ENCODE measurements at places on chromosomes 7 and 10.

DNA sequence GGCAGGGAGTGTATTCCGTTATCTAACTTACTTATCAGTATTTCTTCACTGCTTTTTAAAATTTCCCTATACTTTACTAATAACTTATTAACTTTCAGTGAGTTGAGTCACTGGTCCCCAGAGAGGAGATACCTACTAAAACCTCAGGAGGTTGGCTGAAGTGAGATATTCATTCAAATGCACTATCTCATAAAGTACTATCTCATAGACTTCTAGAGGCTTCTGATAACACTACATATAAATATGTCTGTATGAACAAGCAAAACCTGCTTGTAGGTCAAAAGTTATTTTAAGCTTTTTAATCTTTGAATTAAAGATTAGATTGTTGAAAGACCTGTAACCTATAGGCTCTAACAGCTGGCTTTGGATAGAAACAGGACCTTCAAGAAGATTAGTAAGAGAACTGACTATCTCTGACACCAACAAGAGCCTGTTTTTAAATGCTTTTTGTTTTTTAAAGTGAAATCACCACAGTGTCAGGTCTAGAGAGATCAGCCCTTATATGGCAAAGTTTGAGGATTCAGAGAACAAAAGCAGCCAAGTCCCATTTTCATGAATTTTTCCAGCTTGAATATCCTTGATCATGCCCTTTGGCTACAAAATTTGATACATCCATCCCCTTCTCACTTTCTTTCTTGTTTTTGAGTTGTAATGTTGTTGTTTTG is 242.2 kb downstream of the ARL4A start:
- DNase-seq: no peak

- no peak for DNase-seq
Measured at GRCh38 chr7:155578016-155578415, 31.7 kb upstream of the CNPY1 start.

DNA sequence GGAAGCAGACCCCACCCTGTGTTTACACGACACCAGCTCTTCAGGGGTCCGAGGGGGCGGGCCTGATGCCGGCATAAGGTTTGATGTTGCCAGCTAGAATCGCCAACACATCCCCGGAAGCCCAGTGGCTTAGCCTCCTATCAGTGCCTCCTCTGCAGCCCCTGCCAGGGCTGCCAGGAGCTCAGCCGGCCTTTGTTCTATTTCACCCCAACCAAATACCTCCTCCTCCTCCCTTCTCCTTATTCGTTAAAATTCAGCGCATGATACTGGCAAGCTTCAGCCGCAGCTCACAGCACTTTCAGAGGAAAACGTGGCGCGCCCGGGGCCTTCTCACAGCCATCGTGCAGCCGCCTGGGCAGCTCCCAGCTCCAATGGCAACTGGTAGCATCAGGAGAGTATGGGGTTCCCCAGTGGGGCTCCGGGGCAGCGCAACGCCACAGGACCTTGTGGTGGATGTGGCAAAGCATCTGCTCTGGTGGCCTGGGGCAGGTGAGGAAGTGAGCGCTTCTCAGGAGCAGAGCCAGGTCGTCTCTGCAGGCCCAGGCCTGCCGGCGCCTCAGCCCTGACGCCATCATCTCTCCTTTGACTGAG is 176.4 kb upstream of the RHEB start:
- no peak for DNase-seq

GRCh38 chr10:43619368-43619767 is 13.1 kb downstream of the ZNF485 start:
- DNase-seq: no peak

- DNase-seq: no peak
Measured at GRCh38 chr10:128854204-128854603, 612.8 kb upstream of the MGMT start.

DNA sequence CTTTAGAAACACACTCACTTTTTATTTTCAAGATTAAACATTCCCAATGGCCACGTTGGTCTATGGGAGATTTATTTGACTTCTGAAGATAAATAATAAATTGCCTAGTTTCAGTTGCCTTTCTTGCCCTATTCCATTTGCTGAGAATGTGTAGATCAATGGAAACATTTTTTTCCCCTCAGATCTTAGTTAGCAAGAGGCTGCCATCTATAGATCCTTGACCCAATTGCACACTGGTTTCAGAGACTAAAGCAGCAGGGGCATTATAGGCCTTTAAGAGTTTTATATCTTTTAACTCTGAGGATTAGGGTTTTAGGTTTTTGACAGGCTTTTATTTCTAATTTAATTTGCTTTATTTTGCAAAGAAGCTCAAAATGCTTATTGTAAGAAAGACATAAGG is 163.2 kb upstream of the GPR26 start:
- DNase-seq: no peak

- no peak for DNase-seq
Measured at GRCh38 chr10:32190890-32191491, 134.8 kb upstream of the KIF5B start.

- no peak for DNase-seq
Measured at GRCh38 chr10:100568912-100569311, 33.2 kb downstream of the HIF1AN start.

DNA sequence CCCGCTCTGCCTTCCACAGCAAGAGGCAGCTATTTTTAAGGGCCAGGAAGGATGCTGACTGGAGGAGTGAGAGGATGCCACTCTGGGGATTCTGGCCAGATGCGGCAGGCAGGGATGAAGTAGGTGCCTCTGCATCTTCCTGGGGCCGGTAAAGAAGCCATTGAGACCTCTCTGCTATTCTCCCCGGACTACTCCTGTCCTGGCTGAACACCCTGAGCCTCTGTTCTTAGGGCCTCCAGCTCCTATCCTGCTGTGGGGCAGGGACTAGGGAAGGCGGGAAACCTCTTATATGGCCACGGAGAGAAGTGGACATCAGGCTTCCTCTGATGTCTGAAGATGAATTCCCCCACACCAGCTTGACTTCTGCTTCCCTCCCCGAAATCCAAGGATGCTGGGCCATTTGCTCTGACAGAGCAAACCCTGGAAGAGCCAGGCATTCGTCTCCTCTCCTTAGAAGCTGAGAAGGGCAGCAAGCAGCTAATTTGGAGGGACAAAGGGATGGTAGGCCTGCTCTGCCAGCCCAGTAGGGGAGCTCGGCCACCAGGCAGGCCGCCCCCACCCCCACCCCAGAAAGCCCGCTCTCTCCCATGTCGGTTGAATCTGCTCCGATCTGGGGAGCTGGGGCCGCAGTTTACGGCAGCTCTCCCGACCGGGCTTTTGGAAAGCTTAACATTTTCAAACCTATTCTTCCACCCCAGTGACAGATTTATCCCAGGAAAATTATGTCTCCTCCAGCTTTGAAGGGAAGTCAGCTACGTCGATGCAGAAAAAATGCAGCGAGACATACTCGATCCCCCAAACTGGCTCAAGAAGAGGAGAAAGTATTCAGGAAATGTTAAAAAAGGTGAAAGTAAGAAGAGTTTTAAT is 2.8 kb downstream of the FGF8 start:
- DNase-seq: no peak

- DNase-seq: no peak
Measured at GRCh38 chr7:107563081-107563774, 492 bp downstream of the COG5 start.

DNA sequence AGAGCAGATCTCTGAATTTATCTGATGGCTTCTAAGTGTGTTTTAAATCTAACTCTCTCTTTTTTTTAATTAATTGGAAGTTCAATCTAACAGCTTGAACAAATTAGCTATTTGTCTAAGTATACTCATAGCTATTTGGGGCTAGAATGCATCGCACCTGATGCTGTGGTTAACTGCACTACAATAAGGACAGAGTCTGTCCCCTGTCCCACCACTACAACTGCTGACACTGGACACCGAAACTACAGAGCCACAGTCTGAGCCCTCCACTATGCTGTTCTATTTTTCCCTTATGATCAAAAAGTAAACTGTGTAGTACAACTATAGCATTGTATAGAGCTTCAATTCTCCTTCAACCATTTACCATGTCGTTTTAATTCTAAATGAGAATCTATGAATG is 89.4 kb upstream of the AHR start:
- DNase-seq: no peak

GRCh38 chr10:94409021-94409657 is 6.8 kb downstream of the TBC1D12 start:
- DNase-seq: no peak

- no peak for DNase-seq
Measured at GRCh38 chr10:132401401-132402118, 4.6 kb downstream of the PWWP2B start.

DNA sequence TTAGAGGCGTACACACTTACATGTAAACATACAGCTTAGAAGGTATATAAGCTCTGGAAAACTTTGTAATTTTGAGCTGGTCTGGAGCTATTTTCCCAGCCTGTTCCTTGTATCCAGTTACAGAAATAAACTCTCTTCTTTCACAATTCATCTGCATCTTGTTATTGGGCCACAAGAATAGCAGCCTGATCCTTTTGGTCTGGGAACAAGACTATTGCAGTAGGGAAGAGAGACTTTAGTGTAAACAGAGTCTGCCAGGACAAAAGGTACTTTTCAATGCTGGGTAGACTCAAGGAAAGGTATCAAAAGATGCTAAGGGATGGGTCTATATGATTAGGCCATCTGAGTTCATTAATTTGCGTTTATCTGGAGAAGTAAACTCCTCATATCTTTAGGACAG is 728.3 kb downstream of the TYW1 start:
- no peak for DNase-seq

DNA sequence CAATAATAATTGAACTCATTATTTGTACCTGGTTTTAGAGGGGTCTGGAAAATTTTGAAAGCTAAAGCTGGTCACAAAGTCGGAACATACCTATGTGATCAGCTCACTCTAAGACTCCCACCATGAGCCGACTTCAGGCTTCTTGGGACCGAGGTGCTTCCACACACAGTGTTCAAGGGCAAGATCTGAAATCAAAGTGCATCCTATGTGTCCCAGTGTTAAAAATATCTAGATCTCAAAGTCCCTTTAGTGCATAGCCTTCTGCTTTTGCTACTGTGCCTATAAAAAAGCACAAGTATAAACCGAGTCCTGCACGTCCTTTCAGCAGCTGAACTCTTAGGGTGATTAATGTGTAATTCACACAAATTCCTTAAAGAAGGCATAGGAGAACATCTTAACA is 43.5 kb upstream of the FXYD4 start:
- DNase-seq: no peak

GRCh38 chr7:22363756-22364422 is 6.9 kb upstream of the RAPGEF5 start:
- no peak for DNase-seq

DNA sequence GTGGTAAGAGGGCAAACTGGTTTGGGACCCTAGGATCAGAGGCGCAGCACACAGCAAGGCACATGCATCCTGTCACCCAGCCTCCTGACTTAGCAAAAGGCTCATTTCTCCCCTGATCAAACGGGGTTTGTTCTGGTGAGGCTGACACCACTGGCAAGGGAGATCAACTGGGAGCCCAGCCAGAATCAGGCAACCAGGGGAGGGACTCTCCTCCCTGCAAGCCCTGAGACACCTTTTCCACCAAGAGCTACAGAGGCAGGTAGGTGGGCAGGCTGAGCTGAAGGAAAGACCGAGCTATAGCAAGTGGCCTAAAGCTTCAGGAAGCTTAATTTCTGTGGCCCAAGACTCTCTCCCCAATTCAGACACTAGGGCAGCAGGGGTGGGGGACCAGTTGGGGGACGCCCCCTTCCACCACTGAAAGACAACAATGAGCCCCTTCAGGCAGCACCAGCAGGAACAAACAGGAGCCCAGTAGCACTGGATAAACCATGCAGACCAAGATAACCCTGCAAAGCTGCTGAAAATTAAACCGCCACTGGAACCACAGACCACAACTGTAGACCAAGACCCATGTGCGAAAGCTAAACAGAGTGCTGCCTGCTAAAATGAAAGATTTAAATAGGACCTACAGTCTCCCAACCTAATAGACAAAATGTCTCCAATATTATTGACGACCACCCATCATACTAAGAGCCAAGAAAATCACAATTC is 27.1 kb upstream of the SAR1A start:
- DNase-seq: no peak

- DNase-seq: no peak
Measured at GRCh38 chr10:124160176-124160575, 66.8 kb upstream of the CHST15 start.
